NK-92 treated with Interleukin-12 subunit alpha and Interleukin-12 subunit beta, amount 100 ng/mL, for 24 hours (cell line): ENCODE measurements at places on chromosomes 11 and 22.

GRCh38 chr11:69615545-69616278 is 25.2 kb upstream of the CCND1 start:
- no peak for DNase-seq

- DNase-seq, result no peak
Measured at GRCh38 chr22:19873138-19873959, 18.7 kb upstream of the GNB1L start.

DNA sequence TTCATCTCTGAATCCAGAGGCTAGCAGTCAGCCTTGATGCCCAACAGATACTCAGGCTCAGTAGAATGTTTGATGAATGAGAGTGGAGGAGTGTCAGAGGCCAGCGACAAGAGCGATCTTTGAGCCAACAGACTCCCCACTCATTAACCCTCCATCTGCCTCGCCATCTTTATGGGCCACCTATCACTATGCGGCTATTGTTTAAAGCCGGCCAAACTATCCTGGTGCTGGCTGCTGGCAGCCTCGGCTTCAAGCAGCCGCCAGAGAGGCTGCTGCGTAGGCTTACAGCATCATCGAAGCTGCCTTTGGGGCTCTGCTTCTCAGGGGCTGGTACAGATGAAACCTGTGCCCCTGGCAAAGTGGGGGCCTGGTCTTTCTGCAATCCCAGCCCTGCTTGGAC is 525.6 kb downstream of the INSC start:
- DNase-seq, result no peak

DNA sequence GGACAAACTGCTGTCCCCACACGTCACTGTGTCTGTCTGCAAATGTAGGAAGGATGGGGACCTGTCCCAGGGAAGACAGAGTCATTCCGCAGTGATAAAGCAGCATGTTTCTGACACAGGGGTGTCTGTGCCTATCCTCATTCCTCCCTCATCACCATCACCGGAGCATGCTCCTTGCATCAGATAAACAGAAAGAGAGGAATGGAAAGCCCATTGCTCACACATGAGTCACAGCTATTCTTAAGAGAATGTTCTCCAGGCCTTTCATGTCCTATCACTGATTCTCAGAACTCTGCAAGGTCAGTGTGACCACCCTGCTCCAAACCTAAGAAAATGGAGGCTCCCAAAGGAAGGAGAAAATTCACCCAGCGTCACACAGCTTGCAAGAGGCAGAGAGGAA is 38.9 kb downstream of the ZNF195 start:
- no peak for DNase-seq

GRCh38 chr22:50027639-50028537 is 15.3 kb upstream of the IL17REL start:
- DNase-seq, result no peak

GRCh38 chr11:119282495-119282894 is 34.4 kb downstream of the MCAM start:
- peak; percentile 11 for DNase-seq

- no peak for DNase-seq
Measured at GRCh38 chr11:60785806-60786361, 751 bp downstream of the MS4A10 start.

DNA sequence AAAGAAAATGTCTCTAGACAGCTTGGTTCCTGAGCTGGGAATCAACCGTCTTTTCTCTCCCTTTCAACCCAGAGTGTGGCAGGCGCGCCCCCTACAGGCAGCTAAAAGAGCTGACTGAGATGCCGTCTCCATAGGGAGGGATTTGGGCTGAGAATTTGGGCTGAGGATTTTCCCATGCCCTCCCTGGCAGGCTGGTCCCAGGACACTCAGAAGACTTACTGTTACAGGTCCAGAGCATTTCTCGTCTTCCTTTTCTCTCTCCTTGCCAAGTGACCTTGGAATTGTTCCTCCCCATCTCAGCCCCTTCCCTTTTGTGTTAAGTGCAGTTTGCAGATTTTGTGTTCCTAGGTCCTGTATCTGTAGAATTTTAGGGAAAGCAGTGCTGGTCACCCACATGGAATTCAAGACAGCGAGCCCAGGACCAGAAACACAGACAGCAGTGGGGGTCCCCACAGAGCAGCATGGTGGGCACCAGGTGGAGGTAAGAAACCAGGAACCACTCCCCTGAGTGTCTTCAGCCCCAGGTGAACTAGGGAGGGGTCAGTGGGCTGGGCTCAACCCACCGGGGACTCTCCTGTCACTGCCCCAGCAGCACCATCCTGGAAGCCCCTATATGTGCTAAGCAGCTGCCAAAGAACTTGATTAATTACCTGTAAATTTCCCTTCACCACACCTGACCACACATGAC is 9.9 kb upstream of the IGLL5 start:
- peak; percentile 44 for DNase-seq

DNA sequence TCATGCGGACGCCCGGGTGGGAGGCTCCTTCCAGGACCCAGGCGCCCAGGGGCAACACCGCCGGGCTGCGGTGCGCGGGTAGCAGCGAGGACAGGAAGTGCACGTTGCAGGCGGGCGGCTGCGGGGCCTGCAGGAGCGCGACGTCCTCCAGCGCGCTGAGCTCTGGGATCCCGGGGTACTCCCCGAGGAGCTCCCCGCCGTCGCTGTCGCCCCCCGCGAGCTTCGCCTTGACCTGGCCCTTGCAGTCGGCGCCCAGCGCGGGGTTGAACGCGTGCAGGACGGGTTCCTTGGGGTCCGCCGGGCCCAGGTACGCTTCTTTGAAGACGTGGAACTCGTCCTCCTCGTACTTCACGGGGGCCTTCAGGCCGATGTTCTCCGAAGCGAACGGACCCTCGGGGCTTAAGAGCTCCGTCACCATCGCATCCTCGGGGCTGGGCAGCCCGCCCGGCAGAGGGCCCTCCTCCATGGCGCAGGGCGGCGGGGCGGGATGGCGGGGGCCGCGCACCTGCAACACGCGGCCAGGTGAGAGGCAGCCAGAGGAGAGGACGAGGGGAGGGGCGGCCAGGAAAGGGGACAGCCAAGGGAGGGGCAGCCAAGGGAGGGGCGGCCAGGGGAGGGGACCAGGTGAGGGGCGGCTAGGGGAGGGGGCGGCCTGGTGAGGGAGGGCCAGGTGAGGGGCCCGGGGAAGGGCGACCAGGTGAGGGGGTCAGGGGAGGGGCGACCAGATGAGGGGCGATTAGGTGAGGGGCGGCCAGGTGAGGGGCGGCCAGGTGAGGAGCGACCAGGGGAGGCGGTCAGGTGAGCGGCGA is 921 bp downstream of the TESMIN start:
- no peak for DNase-seq

DNA sequence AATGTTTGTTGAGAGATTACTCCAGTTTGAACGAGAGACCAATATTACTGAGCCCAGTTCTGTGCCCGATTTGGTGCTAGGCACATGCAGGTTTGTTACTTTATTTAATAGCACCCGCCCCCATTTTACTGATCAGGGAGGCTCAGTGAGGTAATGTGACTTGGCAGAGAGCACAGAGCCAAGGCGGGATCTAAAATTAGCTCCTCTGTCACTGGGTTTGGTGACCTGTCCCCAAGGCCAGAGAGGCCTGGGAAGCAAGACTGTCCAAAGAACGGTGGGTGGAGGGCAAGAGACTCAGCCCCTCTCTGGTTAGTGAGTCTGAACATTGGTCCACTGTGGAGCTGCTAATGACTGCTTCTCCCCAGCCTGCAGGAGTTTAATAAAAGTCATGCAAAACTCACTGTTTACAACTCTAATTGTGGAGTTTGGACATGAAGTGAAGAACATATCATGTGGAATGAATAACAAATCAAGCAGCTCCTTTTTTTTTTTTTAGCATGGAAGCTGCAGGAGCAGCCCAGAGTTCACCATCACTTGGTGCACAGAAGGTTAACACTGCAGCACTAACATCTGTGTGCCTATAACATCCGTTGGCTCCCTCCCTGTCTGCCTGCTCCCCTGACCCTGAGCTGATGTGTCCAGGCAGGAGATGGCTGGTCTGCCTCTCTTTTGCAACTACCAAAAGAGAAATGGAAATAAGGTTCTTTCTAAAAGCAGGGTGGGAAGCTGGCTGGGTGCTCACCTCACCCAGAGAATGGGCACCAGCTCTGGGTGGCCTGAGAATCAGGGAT is 39.0 kb downstream of the CSNK2A3 start:
- no peak for DNase-seq

DNA sequence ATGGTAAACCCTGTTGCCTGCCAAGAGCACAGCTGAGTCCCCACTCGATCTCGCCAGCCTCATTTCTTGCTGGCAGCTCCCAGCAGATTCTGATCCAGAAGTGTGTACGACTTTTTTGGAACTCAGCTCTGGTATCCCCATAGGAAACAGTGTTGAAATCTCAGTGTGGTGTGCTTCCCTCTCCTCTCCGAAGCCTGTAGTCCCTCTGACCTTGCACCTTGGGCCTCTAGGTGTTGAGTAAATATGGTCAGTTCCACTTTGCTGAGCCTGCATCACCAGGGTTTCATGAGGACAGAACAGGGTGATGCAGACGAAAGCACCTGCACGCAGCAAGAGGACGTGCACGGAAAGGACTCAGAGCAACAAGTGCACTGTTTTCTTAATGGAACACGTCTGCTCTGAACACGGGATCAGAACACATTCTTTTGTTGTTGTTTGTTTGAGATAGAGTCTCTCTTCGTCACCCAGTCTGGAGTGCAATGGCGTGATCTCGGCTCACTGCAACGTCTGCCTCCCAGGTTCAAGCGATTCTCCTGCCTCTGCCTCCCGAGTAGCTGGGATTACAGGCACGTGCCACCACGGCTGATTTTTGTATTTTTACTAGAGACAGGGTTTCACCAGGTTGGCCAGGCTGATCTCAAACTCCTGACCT is 3.8 kb upstream of the CPT1A start:
- no peak for DNase-seq

- no peak for DNase-seq
Measured at GRCh38 chr11:118001494-118001971, 15.3 kb downstream of the IL10RA start.

GRCh38 chr11:64754919-64755662 is 4.7 kb downstream of the PYGM start:
- DNase-seq, result no peak
